AG08396 (cell line): ENCODE measurements at places on chromosomes 2 and 18.
A peak's percentile ranks its signal among the peaks of the same experiment; 100 is the strongest.

DNA sequence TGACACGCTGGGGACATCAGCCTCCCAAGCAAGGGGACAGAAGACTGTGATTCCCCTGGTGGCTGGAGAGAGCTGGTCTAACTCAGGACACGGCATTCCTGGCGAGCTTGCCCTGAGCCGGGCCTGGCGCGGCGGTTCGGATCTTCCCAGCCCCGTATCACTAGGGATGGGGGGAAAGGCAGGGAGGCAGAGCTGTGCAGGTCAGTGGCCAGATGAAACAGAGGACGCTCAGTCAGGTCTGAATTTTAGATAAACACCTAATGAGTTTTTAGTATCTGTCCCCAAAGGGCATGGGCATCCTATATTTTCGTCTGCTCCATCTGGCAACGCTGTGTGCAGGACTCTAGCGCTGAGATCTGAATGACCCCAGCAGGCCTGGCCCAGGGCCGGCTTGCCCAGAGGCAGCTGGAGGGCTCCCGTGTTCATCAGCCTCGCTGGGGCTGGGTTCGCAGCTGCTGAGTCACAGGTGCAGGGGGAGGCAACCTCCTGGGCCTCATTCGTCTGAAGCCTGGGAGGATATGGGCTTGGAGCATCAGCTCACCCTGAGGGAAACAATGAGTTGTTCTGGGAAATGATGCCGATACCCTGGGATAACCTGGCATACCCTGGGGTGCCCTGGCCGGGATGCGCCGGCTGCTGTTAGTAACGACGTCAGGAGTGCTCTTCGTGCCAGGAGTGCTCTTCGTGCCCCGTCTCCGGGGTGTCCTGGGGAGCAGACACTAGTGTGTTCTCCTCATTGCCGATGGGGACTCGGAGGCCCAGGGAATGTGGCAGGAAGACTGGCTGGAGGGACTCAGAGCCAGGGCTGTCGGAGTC, 48.1 kb upstream of the HPCAL1 start:
- DNase-seq = no peak

GRCh38 chr2:9897846-9898245, 53.6 kb upstream of the GRHL1 start:
- no peak for DNase-seq

GRCh38 chr2:146850746-146851145, 994.1 kb upstream of the ACVR2A start:
- no peak for DNase-seq

GRCh38 chr2:110812726-110813645, 80.6 kb downstream of the ACOXL start:
- DNase-seq = no peak

DNA sequence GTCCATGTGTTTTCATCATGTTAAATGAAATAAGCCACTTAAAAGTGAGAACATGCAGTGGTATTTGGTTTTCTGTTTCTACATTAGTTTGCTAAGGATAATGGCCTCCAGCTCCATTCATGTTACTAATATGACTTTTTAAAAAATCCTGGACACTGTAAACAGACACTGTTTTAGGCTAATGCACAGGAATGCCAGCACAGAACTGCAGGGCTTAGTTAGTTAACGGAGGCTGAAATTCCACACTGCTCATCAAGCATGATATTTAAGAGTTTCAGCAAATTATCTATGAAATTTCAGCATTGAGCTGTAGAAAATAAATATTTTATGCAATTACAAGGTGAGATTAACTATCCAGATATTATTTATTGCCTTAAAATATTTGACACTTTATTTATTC, 42.5 kb upstream of the PAX3 start:
- no peak for DNase-seq

- DNase-seq = peak; percentile 39
Measured at GRCh38 chr2:101559551-101559950, 84.6 kb upstream of the RFX8 start.

- no peak for DNase-seq
Measured at GRCh38 chr2:127154396-127154795, 47.4 kb upstream of the BIN1 start.

DNA sequence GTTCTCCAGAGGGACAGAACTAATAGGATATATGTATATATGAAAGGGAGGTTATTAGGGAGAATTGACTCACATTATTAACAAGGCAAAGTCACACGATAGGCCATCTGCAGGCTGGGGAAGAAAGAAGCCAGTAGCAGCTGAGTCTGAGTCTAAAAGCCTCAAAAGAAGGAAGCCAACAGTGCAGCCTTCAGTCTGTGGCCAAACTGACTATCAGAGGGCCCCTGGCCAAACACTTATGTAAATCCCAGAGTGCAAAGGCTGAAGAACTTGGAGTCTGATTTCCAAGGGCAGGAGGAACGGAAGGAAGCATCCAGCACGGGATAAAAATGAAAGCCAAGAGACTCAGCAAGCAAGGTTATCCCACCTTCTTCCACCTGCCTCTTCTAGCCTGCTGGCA, 108.0 kb upstream of the LDLRAD4 start:
- no peak for DNase-seq

- no peak for DNase-seq
Measured at GRCh38 chr18:21911551-21911950, 171.0 kb downstream of the MIB1 start.

DNA sequence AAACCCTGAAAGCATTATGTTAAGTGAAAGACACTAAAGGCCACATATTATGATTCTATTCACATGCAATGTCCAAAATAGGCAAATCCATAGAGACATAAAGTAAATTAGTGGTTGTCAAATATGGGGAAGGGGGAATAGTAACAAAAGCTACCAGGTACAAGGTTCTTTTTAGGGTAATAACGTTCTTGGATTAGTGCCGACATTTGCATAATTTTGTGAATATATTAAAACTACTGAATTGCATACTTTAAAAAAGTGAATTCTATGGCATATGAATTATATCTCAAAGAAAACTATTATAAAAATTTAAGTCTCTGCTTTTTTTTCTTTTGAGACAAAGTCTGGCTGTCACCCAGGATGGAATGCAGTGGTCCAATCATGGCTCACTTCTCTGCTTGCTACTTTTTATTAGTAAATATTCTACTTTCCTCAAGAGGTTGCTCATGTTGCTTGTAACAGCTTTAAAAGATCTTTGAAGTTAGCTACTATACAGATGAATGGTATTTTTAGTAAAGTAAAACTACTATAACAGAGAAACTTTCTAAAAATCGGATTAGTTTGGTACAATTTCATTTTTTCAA, 2.5 kb downstream of the SESTD1 start:
- DNase-seq = no peak

DNA sequence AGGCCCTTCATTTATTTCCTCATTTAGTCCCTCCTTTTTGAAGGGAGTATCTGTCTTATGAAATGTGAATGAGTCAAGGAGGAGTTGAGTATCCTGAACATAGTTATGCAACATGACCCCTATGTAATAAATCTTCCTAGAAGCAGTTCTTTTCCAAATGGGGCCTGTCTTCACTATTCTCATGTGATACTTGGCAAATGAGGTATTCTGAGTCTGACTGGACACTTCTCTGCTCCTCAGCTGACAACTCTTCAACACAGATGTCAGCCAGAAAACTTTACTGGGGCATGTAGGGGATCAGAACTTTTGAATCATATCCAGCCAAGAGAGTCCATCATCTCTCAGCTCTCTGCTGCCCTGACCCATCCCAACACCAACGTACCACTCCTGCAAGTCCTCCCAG, 291.6 kb downstream of the ZNF385B start:
- peak; percentile 16 for DNase-seq

DNA sequence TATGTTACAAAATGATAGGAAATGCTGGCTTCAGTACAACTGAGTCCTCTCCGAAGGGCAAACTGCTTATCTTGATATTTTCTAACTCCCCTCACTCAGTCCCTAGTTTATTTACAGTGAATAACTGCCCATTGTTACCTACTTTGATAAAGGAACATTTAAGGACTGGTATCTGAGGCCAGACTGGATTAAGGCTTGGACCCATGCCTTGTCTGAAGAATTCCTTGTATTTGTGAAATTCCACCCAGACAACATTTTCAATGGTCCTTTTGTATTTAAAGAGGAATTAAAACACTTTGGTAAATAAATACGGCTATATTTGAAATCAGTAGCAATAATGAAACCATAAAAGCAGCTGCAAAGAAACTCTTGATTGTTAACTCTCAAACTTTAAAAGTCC, 58.3 kb downstream of the PELI1 start:
- DNase-seq = no peak

- peak; percentile 53 for DNase-seq
Measured at GRCh38 chr2:37472959-37473358, 128.5 kb downstream of the QPCT start.

- DNase-seq = no peak
Measured at GRCh38 chr2:134139611-134140010, 114.3 kb upstream of the MGAT5 start.

DNA sequence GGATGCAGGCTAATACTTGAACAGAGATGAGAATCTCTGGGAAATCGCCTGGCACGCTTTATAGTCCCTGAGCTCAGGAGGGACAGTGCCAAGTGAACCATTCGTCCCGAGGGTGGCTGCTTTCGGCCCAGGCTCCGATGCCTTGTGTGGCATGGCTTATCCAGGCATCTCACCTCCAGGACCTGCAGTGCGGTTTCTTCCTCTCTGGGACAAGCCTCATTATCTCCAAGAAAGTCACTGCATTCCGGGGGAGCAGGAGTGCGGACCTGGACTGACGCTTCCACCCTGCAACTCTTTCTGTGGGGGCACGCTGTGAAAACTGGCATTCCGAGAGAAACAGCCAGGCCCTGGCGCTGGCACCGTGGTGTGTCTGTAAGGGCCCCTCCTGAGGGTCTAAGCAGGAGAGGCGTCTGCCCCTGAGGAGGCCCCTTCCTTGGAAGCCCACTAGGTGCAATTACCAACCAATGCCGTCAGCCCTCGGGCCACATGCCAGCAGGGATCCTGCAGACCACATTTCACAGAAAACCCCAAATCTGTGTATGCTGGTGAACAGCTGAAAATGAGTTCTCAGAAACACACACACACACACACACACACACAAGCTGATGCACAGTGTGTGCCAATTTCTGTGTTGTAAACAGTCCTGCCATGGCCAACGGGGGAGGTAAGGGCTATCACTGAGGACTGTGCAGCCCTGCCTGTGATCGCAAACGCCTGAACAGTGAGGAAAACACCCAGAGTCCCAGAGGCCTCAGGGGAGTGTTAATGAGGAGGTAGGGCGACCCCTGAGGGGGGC, 351.9 kb upstream of the SALL3 start:
- DNase-seq = no peak

DNA sequence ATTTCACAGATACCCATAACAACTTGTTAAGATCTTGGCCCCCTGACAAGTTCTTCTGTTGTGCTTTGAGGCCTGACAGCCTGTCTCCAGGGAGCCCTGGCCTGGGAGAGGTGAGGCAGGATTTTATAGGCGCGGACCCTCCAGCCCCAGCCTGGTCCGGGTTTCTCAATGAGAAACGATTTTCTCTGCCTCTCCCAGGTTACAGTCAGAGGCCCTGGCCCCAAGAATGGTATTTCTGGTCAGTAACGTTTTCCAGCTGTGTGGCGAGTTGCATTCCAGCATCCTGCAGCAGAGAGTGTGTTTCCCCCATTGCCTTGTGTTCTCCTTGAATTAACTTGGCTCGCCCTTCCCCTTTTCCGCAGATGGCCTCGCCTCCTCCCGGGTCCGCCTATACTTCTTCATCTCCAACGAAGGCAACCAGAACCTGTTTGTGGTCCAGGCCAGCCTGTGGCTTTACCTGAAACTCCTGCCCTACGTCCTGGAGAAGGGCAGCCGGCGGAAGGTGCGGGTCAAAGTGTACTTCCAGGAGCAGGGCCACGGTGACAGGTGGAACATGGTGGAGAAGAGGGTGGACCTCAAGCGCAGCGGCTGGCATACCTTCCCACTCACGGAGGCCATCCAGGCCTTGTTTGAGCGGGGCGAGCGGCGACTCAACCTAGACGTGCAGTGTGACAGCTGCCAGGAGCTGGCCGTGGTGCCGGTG, 3.0 kb downstream of the INHBB start:
- no peak for DNase-seq

DNA sequence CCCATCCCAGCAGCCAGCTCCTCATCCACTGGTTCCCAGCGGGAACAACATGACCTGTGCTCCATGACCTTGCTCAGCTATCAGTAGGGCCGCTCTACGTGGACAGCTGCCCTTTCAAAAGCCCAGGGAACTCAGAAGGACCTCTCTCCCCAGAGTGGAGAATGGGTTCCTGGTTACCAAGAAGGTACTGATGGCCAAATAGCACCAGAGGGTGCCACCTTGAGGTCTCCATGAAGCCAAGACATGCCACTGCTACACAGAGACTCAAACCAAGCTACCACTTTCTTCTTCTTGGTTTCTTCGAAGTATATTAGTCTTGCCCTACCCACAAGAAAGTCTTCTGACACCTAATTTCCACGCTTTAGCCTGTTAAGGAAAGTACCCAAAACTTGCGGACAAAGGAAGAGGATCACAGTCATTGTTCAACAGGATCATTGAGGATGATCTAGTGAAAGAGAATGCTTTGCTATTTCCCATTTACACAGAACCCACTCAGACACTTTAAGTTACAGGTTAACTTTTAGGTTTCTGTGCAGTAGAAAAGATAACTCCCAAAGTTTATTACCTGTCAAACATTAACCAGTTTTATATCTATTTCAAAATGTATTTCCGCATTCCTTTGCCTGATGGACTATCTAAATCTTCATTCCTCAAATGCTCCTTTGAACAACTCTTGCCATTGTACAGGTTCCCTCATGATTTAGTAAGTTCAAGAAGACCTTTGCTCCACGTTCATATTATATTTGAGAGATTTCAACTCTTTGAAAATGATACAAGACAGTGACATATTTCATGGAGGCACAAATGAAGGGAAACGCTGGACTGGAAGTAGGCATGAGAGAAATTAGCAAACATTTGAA, 102.2 kb downstream of the ALPK2 start:
- no peak for DNase-seq

DNA sequence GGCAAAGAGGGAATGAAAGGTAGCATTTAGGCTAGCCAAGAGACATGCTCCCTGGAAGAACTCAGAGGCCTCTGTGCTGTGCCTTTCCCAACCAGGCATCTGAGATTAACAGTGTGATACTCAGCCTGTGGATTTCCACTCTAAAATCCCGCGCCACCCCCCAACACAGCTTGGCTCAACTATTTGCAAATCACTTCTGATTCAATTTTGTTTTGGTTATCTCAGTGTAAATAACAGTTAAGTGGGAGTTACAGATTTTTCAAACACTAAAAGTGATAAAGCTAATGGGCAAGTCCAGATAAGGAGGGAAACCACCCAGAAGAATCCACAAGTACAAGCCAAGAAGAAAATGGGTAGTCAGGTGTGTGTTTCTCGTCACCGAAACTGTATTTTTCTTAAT, 1.4 kb upstream of the NRP2 start:
- DNase-seq = no peak
